Astrocyte of the hippocampus (primary cell): ENCODE measurements at places on chromosomes 13 and 19.

GRCh38 chr19:38387550-38388348, at the start of gene GGN:
Gene GGN (minus strand): TSS chr19:38388034. CDS start chr19:38387261, 773 bp downstream.
- peak; percentile 97 for DNase-seq

- no peak for DNase-seq
Measured at GRCh38 chr13:91304741-91305140, 42.7 kb upstream of the MIR17HG start.

DNA sequence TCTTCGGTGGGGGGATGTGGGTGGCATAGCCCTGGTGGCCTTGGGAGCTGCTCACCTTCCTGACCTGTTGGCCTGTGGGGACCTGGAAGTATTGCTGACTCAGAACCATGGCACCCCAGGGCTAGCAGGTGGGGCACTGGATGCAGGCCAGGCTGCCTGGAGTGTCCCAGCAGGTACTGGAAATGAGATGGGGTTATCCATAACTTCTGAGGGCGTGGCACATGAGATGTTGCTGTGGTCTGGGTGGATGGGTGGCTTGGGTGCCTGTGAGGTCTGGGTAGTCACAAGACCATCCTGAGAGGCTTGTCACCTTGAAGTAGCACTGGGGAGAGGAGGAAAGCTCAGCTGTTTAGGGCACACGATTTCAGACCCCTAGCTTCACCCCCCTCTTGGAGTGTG, 636 bp upstream of the RNF225 start:
- DNase-seq = no peak

DNA sequence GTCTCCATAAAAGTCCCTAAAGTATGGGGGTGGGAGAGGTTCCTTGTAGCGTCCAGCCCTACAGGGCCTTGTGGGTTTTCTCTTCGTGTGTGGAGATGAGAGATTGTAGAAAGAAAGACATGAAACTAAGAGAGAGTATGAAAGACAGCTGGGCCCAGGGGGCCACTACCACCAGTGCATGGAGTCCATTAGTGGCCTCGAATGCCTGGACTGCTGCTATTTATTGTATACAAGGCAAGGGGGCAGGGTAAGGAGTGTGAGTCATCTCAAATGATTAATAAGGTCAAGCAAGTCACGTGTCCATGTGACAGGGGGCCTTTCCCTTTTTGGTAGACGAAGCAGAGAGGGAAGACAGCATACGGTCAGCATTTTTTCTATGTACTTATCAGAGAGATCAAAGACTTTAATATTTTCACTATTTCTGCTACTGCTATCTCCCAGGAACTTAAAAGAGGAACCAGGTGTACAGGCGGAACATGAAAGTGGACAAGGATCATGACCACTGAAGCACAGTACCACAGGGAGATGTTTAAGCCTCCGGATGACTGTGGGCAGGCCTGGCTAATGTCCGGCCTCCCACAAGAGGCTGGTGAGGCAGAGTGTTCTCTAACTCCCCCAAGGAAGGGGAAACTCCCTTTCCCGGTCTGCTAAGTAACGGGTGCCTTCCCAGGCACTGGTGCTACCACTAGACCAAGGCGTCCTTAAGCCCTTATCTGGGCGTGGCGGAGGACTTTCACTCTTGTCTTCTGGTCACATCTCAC, 25.5 kb downstream of the FGF21 start:
- no peak for DNase-seq

DNA sequence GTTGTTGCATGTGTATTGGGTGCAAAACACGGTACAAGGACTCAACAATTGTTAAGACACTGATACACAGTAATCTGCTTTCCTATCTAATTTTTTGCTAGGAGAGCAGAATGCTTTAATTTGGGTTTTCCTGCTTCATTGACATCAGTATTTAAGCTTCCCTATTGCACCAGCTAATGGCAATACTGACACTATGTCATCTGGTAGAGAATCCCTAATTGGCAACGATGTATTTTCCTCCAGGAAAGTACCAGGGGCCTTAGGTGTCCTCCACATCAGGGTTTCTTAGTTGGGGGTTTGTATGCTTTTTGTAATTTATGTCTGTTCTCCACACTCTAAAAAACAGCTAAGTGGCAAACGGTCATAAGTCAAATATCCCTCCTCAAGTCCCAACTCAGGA, 76.5 kb upstream of the FRY start:
- DNase-seq = no peak

- peak; percentile 9 for DNase-seq
Measured at GRCh38 chr19:57321116-57321515, 844 bp downstream of the ZNF543 start.

DNA sequence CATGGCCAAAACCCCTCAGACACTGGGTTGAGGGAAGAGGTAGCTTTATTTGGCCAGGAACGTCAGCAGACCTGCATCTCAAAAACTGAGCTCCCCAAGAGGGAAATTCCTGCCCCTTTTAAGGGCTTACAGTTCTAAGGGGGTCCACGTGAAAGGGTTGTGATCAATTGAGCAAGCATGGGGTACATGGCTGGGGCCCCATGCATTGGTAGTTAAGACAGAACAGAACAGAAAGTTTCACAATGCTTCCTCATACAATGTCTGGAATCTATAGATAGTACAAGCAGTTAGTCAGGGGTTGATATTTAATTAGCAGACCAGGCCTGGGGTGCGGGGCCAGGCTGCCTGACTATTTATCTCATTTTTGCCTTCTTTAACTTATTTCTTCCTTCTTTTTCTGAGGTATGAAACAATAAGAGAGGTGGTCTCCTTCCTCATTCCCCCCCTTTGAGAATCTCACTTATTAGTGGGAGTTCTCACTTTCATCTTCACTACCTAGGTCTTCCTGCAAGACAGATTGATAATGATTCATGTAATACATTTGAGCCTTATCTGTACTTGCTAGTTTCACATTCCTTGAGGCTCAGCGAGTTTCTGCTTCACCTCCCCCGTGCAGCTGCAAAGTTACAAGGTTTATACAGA, 84.8 kb downstream of the SLC25A15 start:
- peak; percentile 15 for DNase-seq

DNA sequence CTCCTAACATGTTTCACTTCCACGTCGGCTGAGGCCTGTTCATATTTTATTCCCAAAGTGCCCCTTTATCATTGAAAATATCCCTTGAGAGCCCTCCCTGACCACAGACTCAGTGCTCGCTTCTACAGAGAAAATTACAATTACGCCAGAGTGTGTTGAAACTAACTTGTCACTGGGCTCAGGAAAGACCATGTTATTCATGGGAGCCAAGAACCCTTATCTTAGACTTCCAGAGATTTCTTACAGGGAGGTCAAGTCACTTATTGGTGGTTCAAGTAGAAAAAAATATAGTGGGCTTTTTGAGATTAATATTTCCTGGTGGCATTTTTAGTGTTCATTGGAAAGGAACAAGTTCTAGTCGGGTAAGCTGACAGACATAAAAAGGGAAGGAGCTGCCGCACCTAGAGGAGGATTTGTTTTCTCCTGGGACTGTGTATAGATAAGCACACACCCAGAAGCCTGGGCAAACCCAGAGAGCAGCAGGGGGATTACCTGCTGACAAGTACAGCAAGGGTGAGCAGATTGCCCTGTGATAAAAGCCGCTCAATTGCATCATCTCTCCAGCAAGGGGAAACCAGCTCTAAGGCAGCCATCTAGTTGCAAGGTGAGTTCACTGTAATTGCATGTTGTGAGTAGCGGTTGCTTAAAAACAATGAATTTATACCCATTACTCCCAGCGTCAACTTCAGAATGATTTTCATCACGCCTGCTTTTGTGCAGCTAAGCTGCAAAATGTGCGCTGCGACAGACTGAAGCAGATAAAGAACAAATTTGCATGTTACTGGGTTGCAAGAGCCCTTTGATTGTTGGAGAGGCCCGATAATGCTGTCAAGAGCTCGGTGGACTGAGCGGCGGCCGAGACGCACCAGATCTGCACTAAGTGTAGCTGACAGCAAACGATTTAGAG, 46.2 kb downstream of the DCT start:
- peak; percentile 24 for DNase-seq

DNA sequence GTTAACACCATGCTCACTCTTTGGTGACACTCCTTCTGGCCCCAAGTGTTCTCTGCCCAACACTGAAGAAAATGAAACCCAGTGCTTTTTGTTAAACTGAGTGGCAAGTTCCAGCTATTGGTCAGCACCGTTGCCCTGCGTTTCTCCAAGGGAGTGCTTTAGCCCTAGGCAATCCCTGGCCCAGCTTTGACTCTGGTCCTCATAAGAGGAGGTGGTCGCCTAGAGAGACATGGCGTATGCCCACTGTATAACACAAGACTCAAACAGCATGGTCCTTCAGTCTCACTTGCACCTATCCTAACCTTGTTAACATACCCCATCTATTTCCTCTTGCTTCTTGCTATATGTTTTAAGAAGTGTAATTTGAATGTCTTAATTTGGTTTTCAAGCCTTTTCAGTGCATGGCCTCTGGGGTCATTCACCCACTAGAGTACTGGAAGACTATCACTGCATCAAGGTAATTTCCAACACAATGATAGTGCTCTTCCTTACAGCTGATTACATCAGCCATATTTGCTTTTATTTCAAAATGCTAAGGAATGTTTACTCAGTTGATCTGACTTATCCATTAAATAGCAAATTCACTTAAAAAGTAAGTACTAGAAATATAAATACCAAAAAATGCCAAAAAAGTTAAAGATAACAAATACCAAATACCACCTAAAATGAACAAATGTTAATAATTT, 190.5 kb upstream of the SOX21 start:
- no peak for DNase-seq

- no peak for DNase-seq
Measured at GRCh38 chr19:1067341-1067957, 482 bp downstream of the ARHGAP45 start.
